ENCODE measurements at places on chromosomes 12 and 14.

- no peak for DNase-seq
These were observed 145.2 kb upstream of the KRR1 start for GRCh38 chr12:75656648-75657047.

- DNase-seq: no peak
These were observed 650.0 kb downstream of the FLRT2 start for GRCh38 chr14:86179980-86180379.

GRCh38 chr12:64461634-64462414 lies 9.9 kb downstream of the TBK1 start:
- no peak for DNase-seq

DNA sequence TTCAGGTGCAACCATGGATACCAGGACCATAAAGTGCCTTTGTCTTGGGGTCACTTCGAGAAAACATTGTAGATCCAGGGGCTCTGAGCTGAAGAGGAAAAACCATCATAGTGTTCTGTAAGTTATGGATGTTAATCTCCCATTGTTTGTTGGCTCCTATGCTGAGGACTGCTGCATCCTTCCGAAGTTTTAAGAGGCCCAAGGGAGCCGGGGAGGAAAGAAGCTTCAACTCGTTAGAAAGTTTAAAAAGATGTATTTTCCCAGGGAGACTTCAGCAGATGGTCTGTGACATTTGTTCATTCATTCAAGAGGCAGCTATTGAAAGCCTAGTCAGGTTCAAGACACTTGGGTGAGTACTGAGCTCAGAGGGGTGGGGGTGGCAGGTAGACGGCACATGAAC lies 378.8 kb upstream of the TBX3 start:
- DNase-seq: no peak

DNA sequence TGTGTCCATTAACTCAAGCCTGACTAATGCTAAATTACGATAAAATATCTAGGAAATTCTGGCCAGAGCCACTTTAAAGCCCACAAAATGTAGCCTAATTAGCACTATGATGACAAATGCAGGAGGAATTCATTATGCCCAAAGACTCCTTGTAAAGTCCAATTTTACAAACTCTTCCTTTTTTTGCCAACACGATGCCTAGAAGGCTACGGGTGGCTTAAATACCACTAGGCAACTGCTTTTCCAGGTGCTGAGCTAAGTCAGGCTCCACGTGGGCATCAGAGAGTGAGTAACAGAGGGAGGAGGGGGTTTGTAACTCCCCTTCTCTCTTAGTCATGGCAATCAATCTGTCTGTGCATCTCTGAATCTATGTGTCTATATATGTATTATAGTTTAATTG lies 172.4 kb upstream of the NTF3 start:
- DNase-seq: no peak

DNA sequence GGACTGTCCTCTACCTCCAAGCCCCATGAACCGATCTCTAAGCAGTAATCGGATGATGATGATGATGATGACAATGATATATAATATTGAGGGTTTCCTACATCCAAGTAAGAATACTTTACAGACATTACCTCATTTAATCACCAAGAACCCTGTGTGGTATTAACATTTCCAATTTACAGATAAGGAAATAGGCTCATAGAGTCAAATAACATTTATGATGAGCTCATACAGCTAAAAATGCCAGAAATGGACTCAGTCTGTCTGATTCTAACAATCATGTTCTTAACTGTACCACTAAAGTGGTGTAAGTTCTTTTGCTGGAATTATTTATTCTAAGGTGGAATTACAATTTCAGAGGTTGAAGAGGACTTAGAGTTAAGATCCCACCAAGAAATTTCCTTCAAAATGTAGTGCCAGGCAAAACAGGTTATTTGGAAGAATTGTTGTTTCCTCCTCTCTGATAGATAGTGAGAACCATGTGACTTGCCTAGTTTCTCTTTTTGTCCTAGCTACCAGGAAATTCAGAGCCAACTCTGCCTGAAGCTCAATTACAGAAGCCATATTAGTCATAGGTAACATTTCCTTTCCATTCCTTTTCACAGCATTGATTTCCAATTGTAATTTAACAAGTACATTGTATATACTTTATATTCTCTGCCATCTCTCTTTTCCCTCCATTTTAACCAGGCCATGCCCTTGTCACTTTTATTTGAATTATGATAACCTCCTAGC lies 23.8 kb upstream of the CCDC175 start:
- no peak for DNase-seq

GRCh38 chr12:14638066-14638465 lies 58.3 kb downstream of the GUCY2C start:
- DNase-seq: no peak

DNA sequence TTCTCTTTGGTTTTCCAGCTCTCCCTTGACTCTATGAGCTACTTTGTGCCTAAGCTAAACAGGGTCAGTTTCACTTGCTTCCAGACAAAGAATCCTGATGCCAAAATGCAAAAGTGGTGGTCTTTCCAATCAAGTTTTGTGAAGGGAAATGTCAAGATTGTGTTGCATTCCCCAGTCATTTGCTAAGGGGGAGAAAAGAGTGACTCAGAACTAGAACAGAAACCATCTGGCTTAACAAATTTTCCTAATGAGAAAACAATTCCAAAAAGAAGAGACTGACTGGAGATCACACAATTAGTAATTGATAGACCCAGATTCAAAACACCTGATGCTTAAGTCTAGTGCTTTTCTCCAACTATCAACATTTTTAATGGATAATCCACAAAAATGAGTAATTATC lies 235.1 kb upstream of the DIO2 start:
- DNase-seq: no peak

All from BE2C (cell line).